Osteoblast (primary cell): ENCODE measurements at places on chromosomes 12 and 14. TPM values are rescaled to one million over a fixed set of nuclear protein-coding genes. Genes with fewer than 3 reads are reported as not detected.

DNA sequence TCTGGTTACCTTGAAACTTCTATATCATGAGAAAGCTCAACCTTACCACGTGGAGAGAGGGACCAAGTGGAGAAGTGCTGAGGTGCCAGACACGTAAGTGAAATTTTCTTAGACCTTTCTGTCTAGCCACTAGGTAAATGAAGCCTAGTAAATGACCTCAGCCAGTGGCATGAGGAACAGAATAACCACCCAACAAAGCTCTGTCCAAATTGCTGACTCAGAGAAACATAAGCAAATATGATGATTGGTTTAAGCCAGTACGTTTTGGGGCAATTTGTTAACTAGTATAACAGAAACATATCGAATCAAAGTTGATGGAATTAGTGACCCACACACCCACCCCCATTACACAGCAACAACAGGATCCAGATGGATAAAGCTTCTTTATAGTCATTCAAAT, 75.2 kb upstream of the MAX start:
- H3K27me3 ChIP-seq: no peaks in the 10 kb centered on the region
- H3K36me3 ChIP-seq: no peaks in the 10 kb centered on the region
- no peak overlapping the region for H3K27ac ChIP-seq
- peaks cover 13% of the 10 kb centered on the region for H3K4me1 ChIP-seq
- peak; percentile 38 for DNase-seq

ARG2 gene
- 11.2 and 13.3 TPM in 2 replicates for total RNA-seq

CD69 gene
- not detected in 2 replicates for total RNA-seq

- H3K27ac ChIP-seq: peak overlapping the region; percentile 70
- peak; percentile 76 for DNase-seq
- peaks cover 15% of the 10 kb centered on the region for H3K4me1 ChIP-seq
- peak overlapping the region; percentile 64 for H3K4me3 ChIP-seq
- no peaks in the 10 kb centered on the region for H3K27me3 ChIP-seq
These were observed 19.5 kb downstream of the ATF7IP start for GRCh38 chr12:14384783-14385638.

TMEM253 gene
- total RNA-seq: not detected in 2 replicates

- H3K36me3 ChIP-seq: no peaks in the 10 kb centered on the region
- H3K27ac ChIP-seq: no peak overlapping the region
- no peaks in the 10 kb centered on the region for H3K27me3 ChIP-seq
- H3K4me3 ChIP-seq: no peak overlapping the region
- DNase-seq: no peak
- peaks cover 4% of the 10 kb centered on the region for H3K4me1 ChIP-seq
These were observed 86.9 kb downstream of the AVPR1A start for GRCh38 chr12:63064080-63064479.

GZMB gene
- total RNA-seq: not detected in 2 replicates

GRCh38 chr12:52264435-52264825, 10.0 kb upstream of the KRT86 start:
- DNase-seq: no peak
- H3K4me1 ChIP-seq: peaks cover 33% of the 10 kb centered on the region
- H3K4me3 ChIP-seq: no peak overlapping the region
- no peak overlapping the region for H3K27ac ChIP-seq
- no peaks in the 10 kb centered on the region for H3K36me3 ChIP-seq

DNA sequence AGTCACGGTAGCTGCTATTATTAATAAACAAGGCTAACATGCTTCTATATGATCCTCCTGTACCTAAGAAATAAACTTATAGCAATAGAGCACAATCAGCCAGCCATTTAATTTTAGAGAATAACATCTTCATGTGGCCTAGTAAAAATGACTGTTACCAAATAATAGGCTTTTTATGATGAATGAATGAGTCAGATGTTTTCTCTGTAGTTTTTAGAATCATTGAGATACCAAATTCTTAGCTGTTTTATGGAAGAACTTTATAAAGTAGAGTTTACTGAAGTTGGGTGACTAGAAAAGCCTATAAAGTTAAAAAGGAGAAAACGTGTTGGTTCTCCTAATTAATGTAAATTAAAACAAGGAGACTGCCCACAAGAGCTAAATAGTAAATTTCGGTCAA, 40.7 kb downstream of the WNK1 start:
- H3K27ac ChIP-seq: peak overlapping the region; percentile 49
- no peaks in the 10 kb centered on the region for H3K27me3 ChIP-seq
- DNase-seq: peak; percentile 50

GRCh38 chr14:55684956-55685584, 105.1 kb downstream of the KTN1 start:
- H3K4me1 ChIP-seq: no peaks in the 10 kb centered on the region
- no peak overlapping the region for H3K4me3 ChIP-seq
- peak; percentile 18 for DNase-seq
- H3K27me3 ChIP-seq: no peaks in the 10 kb centered on the region
- H3K36me3 ChIP-seq: peaks cover 24% of the 10 kb centered on the region

DNA sequence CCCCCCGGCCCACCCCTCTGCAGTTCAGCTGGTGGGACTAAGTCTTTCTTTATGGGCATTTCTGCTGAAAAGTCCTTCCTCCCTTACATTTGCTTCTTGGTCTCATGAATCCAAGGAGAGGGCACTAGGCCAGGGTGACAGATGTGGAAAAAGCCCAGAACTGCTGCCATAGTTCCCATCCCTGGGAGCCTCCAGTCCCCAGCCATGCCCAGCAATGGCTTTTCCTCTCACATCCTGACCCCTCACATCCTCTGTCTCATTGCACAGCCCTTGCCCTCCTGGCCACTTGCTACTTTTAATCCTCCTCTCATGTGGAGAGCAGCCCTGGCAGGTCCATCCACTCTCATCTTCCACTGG, 122.5 kb downstream of the ZFP36L1 start:
- peaks cover 28% of the 10 kb centered on the region for H3K4me1 ChIP-seq
- H3K4me3 ChIP-seq: no peak overlapping the region
- H3K27ac ChIP-seq: no peak overlapping the region
- H3K27me3 ChIP-seq: no peaks in the 10 kb centered on the region
- H3K36me3 ChIP-seq: no peaks in the 10 kb centered on the region

MYF5 gene
- not detected in 2 replicates for total RNA-seq

- no peaks in the 10 kb centered on the region for H3K36me3 ChIP-seq
- peaks cover 8% of the 10 kb centered on the region for H3K4me1 ChIP-seq
- no peaks in the 10 kb centered on the region for H3K27me3 ChIP-seq
- no peak overlapping the region for H3K4me3 ChIP-seq
- H3K27ac ChIP-seq: peak overlapping the region; percentile 45
These were observed 42.0 kb upstream of the ATP2B1 start for GRCh38 chr12:89750389-89751351.
